ENCODE measurements at places on chromosomes 16 and 17.

GRCh38 chr17:39393736-39394135 is 7.7 kb downstream of the FBXL20 start:
- no peak for DNase-seq

DNA sequence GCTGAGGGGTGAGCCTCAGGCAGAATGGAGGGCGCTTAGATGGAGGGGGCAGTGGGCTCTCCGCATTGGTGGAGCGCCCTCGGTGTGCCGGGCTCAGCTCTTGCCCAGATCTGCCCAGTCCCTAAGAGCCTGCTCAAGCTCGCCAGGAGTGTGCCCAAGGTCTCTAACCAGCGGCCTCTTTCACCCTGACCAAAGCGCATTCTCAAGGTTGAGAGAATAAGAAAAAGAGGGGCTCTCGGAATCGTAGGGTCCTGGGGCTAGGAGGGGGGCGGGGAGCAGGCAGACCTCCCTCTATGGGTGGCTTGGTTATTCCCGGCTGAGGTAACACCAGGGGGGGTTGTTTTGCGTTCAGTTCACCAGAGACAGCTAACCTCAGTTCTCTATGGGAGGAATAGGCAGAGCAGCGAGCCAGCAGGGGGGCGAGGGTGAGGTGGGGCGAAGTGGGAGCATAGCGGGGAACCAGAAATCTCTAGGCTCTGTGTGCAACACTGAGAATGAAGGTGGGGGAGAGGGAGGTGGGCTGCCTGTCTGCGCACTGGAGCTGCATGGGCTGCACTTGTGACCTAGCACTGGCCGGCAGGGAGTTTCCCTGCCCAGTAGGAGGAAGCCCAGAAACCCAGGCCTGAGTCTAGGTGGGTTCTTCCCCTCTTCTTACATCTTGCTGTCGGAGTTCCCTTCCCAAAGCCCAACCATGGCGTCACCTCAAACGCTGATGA is 3.0 kb downstream of the TMEM132E start:
- no peak for DNase-seq

DNA sequence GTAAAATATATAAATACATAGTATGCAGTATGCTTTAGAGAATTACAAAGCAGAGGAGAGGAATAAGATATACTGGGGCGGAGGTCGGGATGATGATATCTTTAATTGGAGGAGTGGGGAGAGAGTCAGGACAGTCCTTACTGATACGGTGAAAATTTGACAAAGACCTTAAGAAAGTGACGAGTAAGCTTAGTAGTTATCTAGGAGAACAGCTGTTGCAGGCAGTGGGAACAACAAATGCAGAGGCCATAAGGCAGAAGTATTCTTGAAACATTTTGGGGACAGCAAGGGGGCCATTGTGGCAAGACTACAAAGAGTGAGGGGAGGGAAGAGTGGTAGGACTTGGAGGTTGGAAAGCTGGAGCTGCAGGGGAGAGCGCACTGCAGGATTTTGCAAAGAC is 22.3 kb upstream of the CDC6 start:
- no peak for DNase-seq

GRCh38 chr17:81151278-81151677 is 14.0 kb upstream of the PVALEF start:
- no peak for DNase-seq

DNA sequence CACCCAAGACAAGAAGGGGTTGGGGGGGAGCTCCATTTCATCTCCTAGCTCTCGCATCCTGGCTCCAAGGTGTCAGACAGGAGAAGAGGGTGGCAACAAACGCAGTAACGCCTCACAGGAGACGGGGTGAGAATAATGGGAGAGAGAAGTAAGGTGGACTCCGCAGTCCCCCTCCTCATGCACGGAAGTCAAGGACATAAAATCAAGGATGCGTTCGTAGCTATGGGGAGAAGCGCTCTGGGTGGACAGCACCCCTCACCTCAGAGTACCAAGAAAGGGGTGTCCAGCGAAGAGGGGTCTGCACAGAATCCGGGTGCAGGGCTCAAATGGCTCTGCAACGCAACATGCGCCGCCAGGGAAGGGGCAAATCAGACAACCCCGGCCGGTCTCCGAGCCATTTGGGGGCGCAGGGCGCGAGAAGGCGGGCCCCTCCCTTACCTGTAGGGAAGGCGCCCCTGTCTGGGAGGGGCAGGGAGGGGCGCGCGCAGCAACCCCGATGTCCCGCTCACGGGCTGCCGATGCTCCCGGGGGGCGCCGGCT is 555 bp downstream of the HDAC5 start:
- no peak for DNase-seq

- no peak for DNase-seq
Measured at GRCh38 chr16:79509211-79509631, 91.3 kb downstream of the MAF start.

GRCh38 chr17:31678431-31678830 is 180.6 kb downstream of the COPRS start:
- DNase-seq, result no peak

- DNase-seq, result no peak
Measured at GRCh38 chr16:82061861-82062525, 26.9 kb downstream of the HSD17B2 start.

DNA sequence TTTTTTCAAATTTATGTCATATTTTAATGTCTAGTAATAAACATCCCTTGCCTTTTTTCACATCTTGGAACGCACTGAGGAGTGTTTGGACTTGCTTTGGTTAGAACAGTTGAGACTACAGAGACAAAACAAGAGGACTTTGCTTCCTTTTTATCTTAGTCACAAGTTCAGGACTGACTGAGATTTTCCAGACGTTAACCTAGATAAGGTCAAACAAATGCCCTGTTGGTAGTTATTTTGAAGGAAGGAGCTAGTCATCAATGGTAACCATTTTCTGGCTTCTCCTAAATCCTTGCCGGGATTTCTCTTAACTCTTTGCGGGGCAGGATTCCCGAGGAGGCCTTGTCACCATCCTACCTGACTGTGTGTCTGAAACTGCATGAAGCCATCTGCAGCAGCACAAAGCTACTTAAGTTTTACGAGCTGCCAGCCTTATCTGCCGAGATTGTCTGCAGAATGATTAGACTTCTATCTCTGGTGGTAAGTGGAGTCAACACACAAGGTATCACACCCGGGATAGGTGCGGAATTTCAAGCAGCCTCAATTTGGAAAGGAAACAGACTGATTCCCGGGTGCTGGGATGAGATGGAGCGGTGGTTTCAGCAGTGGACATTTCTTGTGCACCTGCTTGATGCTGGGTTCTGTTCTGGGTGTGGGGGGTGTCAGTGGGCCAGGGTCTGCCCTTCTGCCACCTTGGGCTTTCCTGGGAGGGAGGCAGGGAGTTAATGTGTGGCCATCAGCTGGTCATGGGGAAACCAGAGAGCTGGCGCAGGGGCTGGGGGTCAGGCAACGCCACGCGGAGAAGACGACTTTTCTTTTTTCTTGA is 48.3 kb downstream of the RNF213 start:
- no peak for DNase-seq

- DNase-seq, result no peak
Measured at GRCh38 chr16:2761886-2762583, 9.6 kb downstream of the SRRM2 start.

- DNase-seq, result no peak
Measured at GRCh38 chr17:72305472-72305871, 184.7 kb downstream of the SOX9 start.

DNA sequence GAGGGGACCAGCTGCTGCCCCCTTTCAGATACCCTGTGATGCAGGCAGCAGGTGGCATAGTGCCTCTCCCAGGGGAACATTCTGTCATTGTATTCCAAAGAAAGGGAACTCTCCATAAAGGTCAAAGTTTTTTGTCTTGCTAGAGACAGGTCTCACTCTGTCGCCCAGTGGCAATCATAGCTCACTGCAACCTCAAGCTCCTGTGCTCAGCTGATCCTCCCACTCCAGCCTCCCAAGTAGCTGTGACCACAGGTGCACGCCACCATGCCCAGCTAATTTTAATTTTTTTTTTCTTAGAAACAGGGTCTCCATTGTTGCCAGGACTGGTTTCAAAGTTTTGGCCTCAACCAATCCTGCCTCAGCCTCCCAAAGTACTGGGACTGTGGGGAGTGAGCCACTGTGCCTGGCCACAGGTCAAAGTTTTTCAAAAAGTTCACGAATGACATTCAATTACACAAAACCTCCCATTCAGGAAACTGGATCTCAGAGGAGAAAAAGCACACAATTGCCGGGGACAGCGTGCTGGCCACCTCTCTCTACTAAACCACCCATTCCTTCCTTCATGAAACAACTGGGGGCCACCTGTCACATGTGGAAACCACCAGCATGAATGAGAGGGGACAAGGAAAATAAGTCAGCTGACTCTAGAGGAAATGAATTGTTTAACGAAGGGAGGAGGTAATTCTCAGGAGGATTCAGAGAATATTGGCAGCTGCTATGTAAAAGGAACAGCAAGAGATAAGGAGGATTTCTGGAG is 80.0 kb downstream of the MARCHF10 start:
- DNase-seq, result no peak

- DNase-seq, result no peak
Measured at GRCh38 chr17:1239210-1239609, 31.0 kb upstream of the BHLHA9 start.

DNA sequence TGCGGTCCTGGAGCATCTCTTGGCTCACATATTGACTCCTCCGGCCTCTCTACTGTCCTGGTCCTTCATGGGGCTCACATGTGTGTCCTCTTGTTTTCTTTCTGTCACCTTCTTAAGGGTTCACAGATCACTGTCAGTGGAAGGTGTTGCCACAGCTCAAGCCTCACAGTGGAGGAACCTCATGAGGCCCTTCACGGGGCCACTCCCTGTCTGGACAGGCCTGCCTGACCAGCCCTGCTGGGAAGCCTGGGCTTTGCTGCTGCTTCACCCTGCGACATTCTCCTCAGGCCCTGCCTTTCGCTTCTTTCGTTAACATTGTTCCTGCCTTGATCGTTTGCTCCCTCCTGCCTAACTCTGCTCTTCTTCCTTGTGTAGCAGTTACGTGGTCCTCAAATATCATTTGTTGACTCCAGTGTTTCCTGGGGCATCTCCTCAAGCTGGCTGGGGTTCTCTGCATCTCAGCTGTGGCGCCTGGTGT is 55.9 kb downstream of the WDR45B start:
- DNase-seq, result no peak

DNA sequence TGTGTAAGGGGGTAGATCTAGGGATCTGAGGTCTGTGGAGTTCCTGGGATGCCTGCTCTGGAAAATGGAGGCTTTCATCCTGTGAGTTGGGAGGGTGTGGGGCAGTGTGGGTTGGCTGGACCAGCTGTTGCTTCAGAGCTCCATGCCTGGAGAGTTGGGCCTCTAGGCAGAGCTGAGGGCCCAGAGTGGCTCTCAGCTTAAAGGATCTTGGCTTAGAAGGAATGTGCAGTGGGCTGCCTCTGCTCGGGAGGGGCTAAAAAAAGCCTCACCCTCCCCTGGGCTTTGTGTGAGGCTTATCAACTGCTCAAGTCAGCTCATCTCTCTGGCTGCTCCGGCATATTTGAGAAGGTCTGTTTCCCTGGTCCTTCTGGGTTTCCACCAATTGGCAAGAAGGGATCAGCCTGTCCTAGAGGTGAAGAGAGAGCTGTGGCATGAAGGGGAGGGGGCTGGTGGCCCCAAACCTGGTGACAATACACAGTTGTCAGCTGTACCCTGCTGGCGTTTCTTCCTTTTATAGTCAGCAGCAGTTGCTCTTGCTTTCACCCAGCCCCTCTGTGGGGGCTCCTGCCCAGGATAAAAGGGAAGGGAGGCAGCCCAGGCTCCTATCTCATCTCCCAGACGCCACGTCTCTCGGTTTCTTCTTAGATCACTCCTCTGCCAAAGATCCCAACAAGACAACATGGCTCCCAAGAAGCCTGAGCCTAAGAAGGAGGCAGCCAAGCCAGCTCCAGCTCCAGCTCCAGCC is at the start of gene MYL4:
TSS of gene MYL4 (plus strand) at position 605 of the 745 bp plus-strand sequence. CDS start at position 680, 75 bp downstream.
- no peak for DNase-seq

- no peak for DNase-seq
Measured at GRCh38 chr16:86865851-86866662, 287.7 kb downstream of the FOXL1 start.

DNA sequence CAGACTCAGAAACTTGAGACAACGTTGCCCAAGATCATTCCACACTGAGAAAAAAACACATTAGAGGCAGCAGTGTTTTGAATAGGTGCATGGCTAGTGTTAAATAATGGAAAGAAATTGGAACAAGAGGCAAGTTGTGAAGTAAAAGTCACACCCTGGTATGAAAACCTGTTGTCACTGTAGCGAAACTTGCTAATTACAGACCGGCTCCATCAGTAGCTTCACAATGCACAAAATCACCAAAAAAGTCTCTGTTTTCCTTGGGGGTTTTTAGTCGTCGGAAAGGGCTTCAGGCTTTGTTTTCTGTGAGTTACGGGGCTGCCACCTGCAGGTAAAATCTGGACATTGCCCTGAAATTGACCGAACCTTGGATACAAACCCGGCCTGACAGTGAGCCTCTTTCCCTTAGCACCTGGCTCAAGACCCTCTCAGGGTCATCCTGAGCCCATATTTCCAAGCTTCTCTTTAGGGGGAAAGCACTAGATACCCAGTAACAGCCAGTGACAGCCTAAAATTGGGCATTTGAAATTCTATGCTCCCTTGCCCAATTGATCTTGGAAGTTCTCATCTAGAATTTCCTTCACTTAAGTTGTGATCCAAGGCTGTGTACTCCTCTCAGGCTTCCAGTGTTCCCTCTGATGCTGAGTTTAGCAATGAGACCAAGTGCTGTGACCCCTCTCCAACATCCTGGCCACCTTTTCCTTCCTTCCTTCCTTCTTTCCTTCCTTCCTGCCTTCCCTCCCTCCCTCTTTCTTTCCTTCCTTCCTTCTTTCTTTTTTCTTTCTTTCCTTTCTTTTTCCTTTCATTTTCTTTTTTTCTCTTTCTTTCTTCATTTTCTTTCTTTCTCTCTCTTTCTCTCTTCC is 7.2 kb upstream of the GRB2 start:
- peak; percentile 35 for DNase-seq

GRCh38 chr17:51820766-51821165 is 337.7 kb downstream of the CA10 start:
- no peak for DNase-seq

GRCh38 chr17:64282753-64283080 is 19.7 kb upstream of the TEX2 start:
- DNase-seq, result no peak

- DNase-seq, result no peak
Measured at GRCh38 chr17:80445726-80446110, 30.7 kb downstream of the NPTX1 start.

GRCh38 chr16:68113059-68113761 is 28.0 kb downstream of the NFATC3 start:
- no peak for DNase-seq

DNA sequence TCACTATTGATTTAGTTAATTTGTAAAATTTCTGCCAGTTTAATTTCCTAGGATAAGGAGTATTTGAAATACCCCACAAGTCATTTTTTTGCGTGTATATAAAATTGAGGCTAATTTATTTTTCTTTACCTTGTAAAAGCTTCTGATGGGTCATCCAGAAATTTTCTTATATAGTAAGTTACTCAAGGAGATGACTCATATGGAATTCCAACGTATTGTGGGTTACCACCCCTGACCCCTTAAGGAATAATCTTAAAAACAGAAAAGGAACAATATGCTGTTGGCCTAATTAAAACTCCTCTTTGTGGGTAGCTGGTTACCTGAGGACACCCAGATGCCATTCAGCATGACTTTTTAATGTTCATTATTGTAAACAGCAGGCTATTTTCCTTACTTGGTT is 13.6 kb downstream of the HEATR6 start:
- DNase-seq, result no peak

- DNase-seq, result no peak
Measured at GRCh38 chr17:5022171-5022711, 13.0 kb downstream of the SLC52A1 start.
